A549 treated with CpdA at 1 μM for 4 hours (cell line): ENCODE measurements at places on chromosomes 6 and 20. TPM values are rescaled to one million over a fixed set of nuclear protein-coding genes. Genes with fewer than 3 reads are reported as not detected.

SPATS1 gene
- not detected in 5 replicates for total RNA-seq

SUMO4 gene
- total RNA-seq, result 0.08 TPM in 1 of 5 replicates, not detected in the others

GGTLC1 gene
- not detected in 5 replicates for total RNA-seq

CCN6 gene
- total RNA-seq, result not detected in 5 replicates

MUCL3 gene
- 0.01 to 0.04 TPM (median 0.02 TPM) in 3 of 5 replicates, not detected in the others for total RNA-seq

SMLR1 gene
- total RNA-seq, result not detected in 5 replicates

TAGAP gene
- total RNA-seq, result not detected in 5 replicates

FAM120B gene
- 9.0 to 10.6 TPM (median 9.9 TPM) in 5 replicates for total RNA-seq

SPATA2 gene
- total RNA-seq, result 8.0 to 9.6 TPM (median 8.3 TPM) in 5 replicates

STMND1 gene
- not detected in 5 replicates for total RNA-seq

TFAP2A gene
- 16.6 to 20.6 TPM (median 18.3 TPM) in 5 replicates for total RNA-seq

FBXO9 gene
- total RNA-seq, result 34.5 to 41.4 TPM (median 38.2 TPM) in 5 replicates

WFDC11 gene
- total RNA-seq, result not detected in 5 replicates

PPP1R3G gene
- 0.96 to 1.6 TPM (median 1.2 TPM) in 5 replicates for total RNA-seq

FAM135A gene
- total RNA-seq, result 8.6 to 10.1 TPM (median 9.1 TPM) in 5 replicates

SLC13A3 gene
- 0.05 to 0.09 TPM in 2 of 5 replicates, not detected in the others for total RNA-seq

IP6K3 gene
- 0.05 to 0.14 TPM (median 0.09 TPM) in 3 of 5 replicates, not detected in the others for total RNA-seq

RPN2 gene
- 258 to 278 TPM (median 272 TPM) in 5 replicates for total RNA-seq

FBXO5 gene
- 18.4 to 22.9 TPM (median 20.9 TPM) in 5 replicates for total RNA-seq

RSPO4 gene
- not detected in 5 replicates for total RNA-seq

TFEB gene
- 4.6 to 7.3 TPM (median 5.8 TPM) in 5 replicates for total RNA-seq

DEFB118 gene
- total RNA-seq, result not detected in 5 replicates

SLC35D3 gene
- 0.06 to 0.15 TPM (median 0.06 TPM) in 4 of 5 replicates, not detected in the other for total RNA-seq

TMEM74B gene
- total RNA-seq, result 2.6 to 4.4 TPM (median 4.1 TPM) in 5 replicates

OOEP gene
- not detected in 5 replicates for total RNA-seq

TP53TG5 gene
- total RNA-seq, result not detected in 5 replicates

TCP11 gene
- total RNA-seq, result not detected in 5 replicates

FAM209B gene
- total RNA-seq, result 0.32 to 0.76 TPM (median 0.63 TPM) in 3 of 5 replicates, not detected in the others

CGAS gene
- 5.3 to 7.1 TPM (median 5.5 TPM) in 5 replicates for total RNA-seq

GSTA2 gene
- not detected in 5 replicates for total RNA-seq

SYTL3 gene
- total RNA-seq, result 0.98 to 1.2 TPM (median 1.1 TPM) in 5 replicates

LTB gene
- total RNA-seq, result 0.27 to 0.39 TPM (median 0.35 TPM) in 5 replicates

UQCC2 gene
- 60.5 to 114 TPM (median 102 TPM) in 5 replicates for total RNA-seq

SCRT2 gene
- total RNA-seq, result not detected in 5 replicates

C6orf163 gene
- 0.24 to 0.54 TPM (median 0.27 TPM) in 5 replicates for total RNA-seq

OPRL1 gene
- total RNA-seq, result 0.44 to 0.76 TPM (median 0.57 TPM) in 5 replicates

FUT9 gene
- total RNA-seq, result not detected in 5 replicates

ADIG gene
- not detected in 5 replicates for total RNA-seq

CST2 gene
- 0.22 to 0.44 TPM (median 0.39 TPM) in 3 of 5 replicates, not detected in the others for total RNA-seq

MCHR2 gene
- total RNA-seq, result not detected in 5 replicates

C20orf96 gene
- total RNA-seq, result 10.5 to 11.8 TPM (median 10.9 TPM) in 5 replicates

HLA-DQA2 gene
- not detected in 5 replicates for total RNA-seq

RNF146 gene
- 9.6 to 11.9 TPM (median 10.0 TPM) in 5 replicates for total RNA-seq

JPH2 gene
- 0.58 to 0.99 TPM (median 0.83 TPM) in 5 replicates for total RNA-seq

EFCAB8 gene
- total RNA-seq, result not detected in 5 replicates

VSTM2L gene
- total RNA-seq, result 5.8 to 9.3 TPM (median 6.3 TPM) in 5 replicates

BPIFA2 gene
- total RNA-seq, result 0.05 TPM in 1 of 5 replicates, not detected in the others

OGFR gene
- total RNA-seq, result 39.8 to 50.5 TPM (median 45.6 TPM) in 5 replicates

MEA1 gene
- total RNA-seq, result 90.7 to 104 TPM (median 95.9 TPM) in 5 replicates

GPANK1 gene
- total RNA-seq, result 9.3 to 14.1 TPM (median 12.7 TPM) in 5 replicates

TMEM244 gene
- not detected in 5 replicates for total RNA-seq
